ENCODE measurements at places on chromosomes 2 and 18. TPM values are rescaled to one million over a fixed set of nuclear protein-coding genes. Genes with fewer than 3 reads are reported as not detected.

The IL1RL1 gene
- total RNA-seq, result 10.7 TPM

The INPP5D gene
- total RNA-seq, result 62.3 TPM

GRCh38 chr2:54770676-54771075 is 47.2 kb downstream of the EML6 start:
- DNase-seq, result no peak
- H3K4me3 ChIP-seq, result no peak overlapping the region
- H3K27me3 ChIP-seq, result peaks cover 2% of the 10 kb centered on the region
- peaks cover 10% of the 10 kb centered on the region for H3K4me1 ChIP-seq

GRCh38 chr2:207869784-207870778 is 100.4 kb upstream of the FZD5 start:
- no peak overlapping the region for H3K4me3 ChIP-seq
- no peak overlapping the region for H3K27ac ChIP-seq
- no peaks in the 10 kb centered on the region for H3K36me3 ChIP-seq
